ENCODE measurements at places on chromosomes 16 and 17. TPM values are rescaled to one million over a fixed set of nuclear protein-coding genes. Genes with fewer than 3 reads are reported as not detected.
A peak's percentile ranks its signal among the peaks of the same experiment; 100 is the strongest.

DNA sequence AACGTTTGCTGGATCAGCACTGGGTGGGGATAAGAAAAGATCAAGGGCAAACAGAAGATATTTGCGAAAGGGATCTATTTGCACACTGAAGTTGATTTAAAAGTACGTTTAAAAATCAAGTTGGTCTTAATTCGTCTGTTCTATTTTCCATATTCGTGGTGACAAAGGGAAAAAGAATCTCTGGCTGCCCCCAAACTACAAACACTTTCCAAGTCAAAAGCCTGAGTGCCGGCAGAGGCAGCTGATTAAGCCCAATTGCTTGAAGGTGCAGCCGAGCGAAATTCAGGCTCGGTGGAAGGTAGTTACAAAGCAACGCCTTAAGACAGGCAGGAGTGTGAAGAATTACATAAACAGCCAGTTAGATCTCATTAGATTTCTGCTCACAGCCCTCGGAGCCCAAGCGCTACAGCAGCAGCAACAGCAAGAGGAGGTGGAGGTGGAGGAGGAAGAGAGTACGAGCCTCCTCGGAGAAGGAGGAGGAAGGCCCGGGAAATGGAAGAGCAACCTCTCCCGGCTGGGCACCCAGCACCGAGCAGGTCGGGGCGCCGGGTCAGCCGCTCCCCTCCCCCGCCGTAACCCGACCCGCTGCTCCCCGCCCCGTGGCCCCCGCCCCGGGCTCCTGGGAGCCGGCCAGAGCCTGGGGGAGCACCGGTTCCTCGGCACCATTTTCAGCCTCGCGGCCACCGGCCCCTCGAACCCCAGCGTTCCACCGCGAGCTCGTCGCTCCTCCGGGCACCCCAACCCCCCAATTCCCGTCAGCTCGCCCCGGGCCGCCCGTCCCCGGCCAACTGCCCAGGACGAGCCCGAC lies 890 bp downstream of the TOB1 start:
- peak; percentile 72 for DNase-seq

DNA sequence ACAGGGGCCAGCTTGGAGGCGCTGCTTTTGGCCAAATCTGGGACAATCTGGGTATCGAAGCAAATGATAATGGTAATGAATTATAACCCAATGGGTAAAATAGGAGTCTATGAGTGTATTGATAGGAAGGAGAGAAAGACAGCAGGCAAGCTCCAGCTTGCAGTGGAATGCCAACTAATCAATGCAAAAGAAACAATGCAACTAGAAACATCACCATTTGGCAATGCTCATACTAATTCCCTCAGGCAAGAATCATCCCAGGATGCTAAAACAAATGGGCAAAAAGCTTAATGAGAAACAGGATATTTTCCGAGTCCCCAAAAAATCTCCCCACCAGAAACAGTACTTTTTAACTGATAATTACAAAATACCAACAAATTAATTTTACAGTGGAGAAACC lies 64.7 kb downstream of the ADCY9 start:
- no peak for DNase-seq

GRCh38 chr17:43591779-43592562 lies 45.8 kb upstream of the ETV4 start:
- DNase-seq, result peak; percentile 98

DNA sequence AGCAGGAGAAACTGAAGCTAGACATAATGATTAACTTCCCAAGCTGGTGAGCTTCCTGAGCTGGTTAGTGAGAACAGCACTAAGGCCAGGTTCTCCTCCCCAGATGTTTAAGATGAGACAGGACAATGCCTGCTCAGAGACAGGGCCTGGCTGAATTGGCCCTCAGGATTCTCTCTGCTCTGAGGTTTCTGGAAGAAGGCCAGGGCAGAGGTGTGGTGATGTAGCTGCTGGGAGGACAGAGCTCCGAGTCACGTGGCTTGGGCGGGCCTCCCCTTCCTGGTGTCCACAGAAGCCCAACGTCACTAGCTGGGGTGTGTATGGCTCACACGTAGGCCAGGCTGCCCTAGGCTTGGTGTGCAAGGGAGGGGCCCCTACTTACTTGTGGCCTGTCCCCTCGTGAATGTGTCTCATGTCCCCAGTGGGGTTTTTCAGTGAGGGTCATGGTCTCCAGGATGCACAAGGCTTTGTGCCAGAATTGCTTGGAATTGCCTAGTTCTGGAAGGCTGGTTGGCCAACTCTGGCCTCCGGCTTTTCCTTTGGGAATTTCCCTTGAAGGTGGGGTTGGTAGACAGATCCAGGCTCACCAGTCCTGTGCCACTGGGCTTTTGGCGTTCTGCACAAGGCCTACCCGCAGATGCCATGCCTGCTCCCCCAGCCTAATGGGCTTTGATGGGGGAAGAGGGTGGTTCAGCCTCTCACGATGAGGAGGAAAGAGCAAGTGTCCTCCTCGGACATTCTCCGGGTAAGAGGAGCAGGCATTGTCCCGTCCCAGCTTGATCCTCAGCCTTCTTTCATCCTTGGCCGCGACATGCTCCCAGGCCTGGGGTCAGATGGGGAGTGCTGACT lies 3.4 kb downstream of the NOD2 start:
- peak; percentile 76 for DNase-seq

DNA sequence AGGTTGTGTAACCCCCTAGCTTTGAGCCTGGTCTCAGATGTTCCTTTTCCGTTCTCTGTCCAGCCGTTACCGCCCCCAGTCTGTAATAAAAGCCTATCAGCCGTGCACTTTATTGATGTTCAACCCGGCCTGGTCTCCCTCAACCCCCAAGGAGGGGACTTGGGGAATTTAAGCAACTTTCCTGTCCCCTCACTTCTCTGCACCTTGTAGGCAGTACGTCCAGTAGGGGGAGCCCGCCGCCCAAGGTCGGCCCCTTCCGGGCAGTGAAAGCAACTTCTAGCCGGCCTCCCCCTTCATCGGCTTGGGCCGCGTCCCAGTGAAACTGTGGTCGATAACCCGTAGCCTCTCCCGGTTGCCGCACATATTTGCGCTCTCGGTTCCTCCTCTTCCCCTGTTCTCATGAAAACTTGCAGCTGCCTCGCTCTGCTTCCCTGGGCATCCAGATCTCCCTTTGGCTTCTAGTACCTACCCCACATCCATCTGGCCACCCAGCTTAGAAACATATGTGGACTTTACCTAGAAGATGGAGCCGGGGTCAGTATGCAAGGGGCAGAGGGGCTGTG lies 7.9 kb downstream of the PNPO start:
- peak; percentile 89 for DNase-seq

DNA sequence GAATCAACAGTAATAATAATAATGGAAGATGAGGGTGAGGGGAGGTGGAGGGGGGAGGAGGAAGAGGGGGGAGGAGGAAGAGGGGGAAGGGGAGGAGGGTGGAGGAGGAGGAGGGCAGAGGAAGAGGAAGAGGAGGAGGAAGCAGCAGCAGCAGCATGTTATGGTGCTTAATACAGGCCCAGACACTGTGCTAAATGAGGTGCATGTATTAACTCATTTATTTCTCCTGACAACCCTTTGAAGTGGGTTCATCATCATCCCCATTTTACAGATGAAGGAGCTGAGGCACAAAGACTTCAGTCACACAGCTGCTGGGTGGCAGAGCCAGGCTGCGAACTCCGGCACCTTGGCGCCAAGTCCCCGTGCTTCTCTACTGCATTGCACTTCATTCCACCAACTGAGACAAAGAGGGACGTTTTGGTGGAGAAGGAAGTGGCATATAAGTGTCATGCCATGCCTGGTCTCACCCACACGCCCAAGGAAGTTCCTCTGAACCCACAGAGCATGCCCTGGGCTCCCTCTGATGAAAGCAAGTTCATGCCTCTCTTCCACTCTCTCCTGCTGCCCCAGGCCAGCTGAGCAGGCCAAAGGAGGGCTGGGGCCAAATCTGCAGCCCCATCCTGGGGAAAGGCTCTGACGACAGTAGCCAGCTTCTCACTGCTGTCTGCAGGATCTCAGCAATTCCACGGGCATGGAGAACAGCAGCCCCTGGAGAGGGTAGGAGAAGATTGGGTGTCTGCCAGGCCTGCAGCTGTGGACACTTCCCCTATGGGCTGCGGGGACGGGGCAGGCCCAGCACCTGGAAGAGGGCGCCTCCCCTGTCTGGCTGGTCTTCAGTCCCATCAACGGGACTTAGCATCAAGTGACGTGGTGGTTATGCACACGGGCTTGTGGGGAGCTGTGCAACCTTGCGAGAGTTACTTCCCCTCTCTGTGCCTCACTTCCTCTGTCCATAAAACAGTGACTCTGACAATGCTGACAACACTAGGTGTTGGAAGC lies 21.8 kb downstream of the XYLT1 start:
- peak; percentile 68 for DNase-seq

GRCh38 chr17:54239291-54239690 lies 416.6 kb downstream of the KIF2B start:
- no peak for DNase-seq

DNA sequence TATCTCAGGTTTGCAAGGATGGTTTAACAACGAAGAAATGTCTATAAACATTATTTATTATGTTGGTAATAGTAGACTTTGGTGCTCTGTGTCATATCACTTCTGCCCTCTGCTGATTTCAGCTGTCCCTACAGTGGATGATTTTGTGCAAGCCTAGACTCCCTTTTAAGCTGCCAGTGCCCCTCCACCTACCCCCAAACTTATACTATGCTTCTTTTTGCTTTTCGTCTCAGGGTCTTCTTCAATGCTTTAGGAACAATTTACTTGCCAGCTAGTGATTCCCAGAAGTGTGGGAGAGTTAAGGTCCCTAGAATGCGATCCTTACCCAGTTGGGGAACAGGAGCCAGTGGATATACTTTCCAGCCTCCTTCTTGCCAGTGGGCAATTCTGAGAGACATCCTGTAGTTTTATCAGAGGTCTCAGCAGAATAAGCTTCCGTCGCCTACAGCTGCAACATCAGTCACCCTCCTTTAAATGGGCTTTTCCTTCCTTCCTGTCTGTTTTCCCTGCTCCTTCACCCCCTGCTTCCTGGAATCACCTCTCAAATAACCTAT lies 4.1 kb downstream of the ICAM2 start:
- no peak for DNase-seq

DNA sequence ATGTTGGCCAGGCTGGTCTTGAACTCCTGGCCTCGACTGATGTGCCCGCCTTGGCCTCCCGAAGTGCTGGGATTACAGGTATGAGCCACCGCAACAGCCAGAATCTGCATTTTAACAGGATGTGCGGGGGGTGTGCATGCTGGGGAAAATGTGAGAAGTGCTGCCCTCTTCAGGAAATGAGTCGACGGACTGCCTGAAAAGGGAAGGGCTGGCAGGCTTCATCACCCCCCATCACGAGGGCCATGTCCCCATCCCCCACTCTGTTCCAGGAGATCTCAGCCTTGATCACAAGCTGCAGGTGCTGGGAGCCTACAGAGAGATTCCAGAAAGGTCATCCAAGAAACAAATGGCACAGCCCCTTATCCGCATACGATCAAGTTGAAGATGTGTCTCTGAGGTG lies 195.3 kb upstream of the RPL38 start:
- no peak for DNase-seq

- no peak for DNase-seq
Observed at GRCh38 chr16:60259956-60260355, 1525.8 kb upstream of the GOT2 start.

- DNase-seq, result no peak
Observed at GRCh38 chr17:77356109-77356689, 215.4 kb downstream of the SEC14L1 start.

DNA sequence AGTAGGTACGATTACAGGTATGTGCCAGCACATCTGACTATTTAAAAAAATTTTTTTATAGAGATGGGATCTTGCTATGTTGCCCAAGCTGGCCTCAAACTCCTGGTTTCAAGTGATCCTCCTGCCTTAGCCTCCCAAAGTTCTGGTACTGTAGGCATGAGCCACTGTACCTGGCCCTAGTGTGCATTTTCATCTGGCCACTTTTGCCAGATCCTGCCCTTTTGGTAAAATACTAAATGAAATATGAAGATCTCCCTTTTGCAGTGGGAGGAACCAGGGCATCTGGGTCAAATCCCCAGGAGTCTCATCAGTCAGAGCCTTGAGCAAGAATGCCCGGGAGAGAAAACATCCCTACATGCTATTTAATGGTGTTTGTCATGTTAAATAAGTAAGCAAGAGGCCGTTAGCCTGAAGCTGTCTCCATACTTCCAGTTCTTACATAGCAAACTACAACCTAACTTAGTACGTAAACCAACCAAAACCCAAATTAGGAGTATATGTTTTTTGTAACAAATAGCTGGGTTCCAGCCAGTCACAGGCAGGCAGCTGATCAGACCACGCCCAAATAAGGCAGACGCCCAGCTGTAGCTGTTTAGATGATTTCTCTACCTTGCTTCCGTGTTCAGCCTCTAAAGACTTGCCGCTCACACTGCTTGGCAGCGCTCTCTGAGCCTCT lies 46.5 kb upstream of the CLEC18A start:
- no peak for DNase-seq

GRCh38 chr16:10906914-10907756 lies 30.1 kb downstream of the CIITA start:
- DNase-seq, result no peak

DNA sequence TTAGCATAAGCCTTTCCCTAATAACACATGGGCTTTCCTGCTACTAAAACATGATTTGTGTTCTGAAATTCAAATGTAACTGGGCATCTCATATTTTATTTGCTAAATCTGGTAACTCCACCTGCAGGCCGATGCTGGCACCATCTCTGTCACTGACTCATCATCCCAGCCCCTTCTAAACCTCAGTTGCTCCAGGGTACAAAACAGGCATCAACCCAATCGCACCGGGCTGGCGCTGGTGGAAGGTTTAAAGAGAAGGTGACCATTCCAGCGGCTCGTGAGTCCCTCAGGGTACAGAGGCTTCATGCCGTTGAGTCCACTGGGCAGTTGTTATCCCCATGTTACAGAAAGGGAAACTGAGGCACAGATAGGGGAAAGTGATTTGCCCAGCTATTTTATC lies 27.1 kb downstream of the PPL start:
- no peak for DNase-seq

GRCh38 chr17:19736071-19736470 lies 12.0 kb downstream of the ALDH3A1 start:
- DNase-seq, result no peak

DNA sequence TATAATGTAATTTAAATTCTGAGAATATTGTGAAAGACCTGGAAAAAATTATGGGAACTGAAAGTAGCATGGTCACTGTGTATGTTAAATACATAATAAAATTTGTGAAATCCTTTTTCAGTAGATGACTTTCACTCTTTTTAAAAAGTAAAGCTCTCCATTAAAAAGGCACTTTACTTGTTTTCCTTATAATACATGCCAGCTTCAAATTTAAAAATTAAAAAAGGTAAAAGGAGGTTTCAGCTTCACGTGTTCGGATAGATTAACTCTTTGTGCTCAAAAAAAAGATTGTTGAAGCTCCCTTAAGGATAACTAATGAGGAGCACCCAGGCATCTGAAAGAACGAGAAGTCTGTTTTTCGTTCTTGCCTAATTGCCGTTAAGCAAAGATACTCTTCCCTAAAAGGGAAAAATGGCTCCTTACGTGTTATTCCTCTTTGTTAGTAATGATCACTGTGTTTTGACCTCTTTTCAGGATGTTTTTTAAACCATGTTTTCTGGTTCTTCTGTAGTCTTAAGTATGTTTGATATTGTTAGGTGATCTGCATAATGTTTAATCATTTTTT lies 87.8 kb downstream of the TUBD1 start:
- peak; percentile 46 for DNase-seq

The RHBDL1 gene
- total RNA-seq, result 1.3 TPM

The ABCA3 gene
- 7.5 TPM for total RNA-seq

The PDILT gene
- total RNA-seq, result not detected

The CLEC3A gene
- total RNA-seq, result not detected

The NAA60 gene
- total RNA-seq, result 8.2 TPM

The NHERF1 gene
- 3.5 TPM for total RNA-seq

The PDE6G gene
- total RNA-seq, result 2.6 TPM

The KRT9 gene
- total RNA-seq, result not detected
